Activated CD8-positive, alpha-beta memory T cell treated with anti-CD3 and anti-CD28 coated beads for 1 hour (primary cell): ENCODE measurements at places on chromosomes 7 and 10.

DNA sequence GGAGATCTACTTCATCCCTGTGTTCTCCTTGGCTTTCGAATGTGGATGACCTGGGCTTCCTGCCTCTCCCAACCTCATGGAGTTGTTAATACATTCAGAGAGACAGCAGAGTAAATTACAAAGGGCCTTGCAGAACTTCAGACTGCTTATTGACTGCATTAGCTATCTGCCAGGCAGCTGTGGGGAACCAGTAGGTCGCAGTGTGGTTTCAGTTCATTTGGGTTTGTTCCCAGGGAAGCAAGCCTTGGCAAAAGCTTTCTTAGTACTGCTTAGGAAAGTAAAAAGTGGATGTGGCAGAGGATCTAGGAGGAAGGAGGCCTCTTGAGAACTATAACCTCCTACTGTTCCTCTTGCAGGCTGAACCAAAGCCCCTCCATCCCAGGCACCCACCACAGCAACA is 9.2 kb downstream of the NPFFR1 start:
- no peak for DNase-seq

DNA sequence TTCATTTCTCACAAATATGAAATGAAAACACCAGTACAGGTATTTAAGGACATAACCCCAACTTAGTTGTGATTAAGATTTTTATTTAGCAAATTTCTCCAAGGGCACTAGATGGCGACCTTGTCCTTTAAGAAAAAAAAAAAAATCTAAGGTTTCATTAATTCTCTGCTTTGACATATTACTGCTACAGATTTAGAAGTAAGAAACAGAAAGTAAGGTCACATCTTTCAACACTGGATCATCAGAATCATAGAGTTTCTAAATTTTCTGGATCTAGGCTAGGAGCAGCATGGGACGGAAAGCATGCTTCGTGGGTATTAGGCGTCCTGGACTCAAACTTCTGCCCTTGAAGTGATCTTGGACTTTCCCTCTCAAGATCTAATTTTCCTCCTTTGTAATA is 85.5 kb upstream of the PRKG1 start:
- no peak for DNase-seq

GRCh38 chr7:879093-879492 is 2.7 kb downstream of the GET4 start:
- DNase-seq = no peak

DNA sequence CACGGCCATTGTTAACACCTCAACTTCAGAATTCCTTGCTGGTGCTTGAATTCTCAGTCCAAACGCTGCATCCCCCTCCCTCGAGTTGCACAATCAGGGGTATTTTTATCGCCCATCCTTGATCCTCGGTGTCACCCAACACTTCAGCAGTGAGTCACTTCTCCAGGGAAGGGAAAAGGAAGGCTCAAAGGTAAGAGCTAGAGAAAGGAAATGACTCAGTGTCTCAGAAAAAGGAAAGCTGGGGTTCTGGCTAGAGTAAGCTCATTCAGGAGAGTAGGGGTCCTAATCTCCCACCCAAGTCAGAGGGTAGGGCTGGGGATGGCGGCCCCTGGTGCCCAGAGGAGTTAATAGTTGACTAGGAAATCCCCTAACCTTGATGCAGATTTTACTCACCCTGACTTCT is 39.8 kb upstream of the TRIM8 start:
- no peak for DNase-seq

GRCh38 chr7:30469303-30469702 is 9.3 kb downstream of the NOD1 start:
- DNase-seq = no peak

DNA sequence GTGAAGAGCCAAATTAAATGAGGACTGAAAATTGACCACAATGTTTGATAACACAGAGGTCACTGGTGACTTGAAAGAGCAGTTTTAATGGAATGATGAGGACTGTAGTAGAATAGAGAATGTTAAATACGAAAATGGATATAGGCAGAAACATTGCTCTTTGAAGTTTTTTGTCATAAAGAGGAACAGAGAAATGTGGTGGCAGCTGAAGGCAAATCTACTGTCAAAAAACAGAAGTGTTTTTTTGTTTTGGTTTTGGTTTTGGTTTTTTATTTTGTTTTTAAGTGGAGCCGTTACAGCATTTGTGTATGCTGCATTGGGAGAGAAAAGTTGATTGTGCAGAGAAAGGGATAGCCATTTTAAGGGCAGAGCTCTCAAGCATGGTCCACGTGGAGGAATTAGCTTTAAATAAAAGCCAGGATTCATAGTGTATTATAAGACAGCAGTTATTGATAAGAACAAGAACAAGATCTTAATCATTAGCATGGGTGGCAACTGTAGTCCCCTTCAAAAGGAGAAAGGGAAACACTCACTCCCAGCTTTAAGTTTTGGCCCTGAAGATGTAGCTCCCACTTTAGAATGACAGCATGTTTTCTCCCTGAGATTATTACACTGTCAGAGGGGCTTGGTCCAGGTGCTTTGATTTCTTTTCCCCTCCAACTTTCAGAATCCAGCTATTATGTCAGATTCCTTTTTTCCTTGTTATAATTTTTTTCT is 156.7 kb upstream of the BET1 start:
- no peak for DNase-seq

DNA sequence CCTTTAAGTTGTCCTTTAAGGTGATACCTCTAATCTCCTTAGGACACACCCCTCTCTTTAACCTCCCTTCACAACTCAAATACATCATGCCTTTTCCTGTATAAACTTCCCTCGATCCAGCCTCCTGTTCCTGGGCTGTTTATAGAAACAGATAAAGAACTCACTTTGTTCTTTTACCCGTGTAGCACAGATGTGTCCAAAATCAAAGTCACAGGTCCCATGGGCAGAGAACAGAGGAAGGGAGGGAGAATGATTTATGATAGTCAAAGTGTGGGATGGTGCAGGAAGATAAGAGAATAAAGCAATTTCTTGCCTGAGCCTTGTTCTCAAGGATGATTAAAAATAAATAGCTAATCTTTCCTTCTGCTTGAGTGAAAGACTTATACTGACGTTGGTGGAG is 50.3 kb upstream of the CABCOCO1 start:
- DNase-seq = no peak

GRCh38 chr10:90787393-90788198 is 70.2 kb downstream of the HTR7 start:
- DNase-seq = no peak

DNA sequence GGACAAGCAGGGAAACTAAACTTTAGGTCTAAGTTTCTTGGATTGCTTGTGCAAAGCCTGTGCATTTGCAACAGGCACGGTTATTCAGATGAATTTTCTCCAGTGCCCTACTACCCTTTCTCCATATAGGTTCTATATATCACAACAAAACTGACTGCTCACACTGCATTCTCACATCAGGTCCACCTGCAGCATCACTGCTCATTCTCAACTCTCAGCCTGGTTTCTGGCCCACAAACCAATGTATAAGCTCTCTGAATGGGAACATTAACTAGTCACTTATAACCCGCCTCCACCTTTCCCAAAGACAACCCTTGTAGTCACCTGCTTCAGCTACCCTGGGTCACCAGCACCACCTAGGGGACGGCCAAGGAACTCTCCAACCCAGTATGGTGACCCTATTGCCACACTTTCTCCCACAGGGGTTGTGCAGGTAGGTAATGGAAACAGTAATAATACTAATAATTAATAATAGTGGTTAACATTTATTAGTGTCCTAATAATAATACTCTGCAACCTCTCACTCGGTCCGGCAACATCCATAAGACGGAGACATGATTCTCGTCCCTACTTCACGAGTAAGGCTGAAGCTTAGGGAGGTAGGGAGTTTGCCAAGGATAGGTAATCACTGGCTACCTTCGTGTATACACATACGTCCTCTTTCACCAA is 97.3 kb downstream of the CLEC2L start:
- peak; percentile 9 for DNase-seq

- DNase-seq = no peak
Measured at GRCh38 chr7:20661884-20662283, 46.4 kb downstream of the ABCB5 start.

DNA sequence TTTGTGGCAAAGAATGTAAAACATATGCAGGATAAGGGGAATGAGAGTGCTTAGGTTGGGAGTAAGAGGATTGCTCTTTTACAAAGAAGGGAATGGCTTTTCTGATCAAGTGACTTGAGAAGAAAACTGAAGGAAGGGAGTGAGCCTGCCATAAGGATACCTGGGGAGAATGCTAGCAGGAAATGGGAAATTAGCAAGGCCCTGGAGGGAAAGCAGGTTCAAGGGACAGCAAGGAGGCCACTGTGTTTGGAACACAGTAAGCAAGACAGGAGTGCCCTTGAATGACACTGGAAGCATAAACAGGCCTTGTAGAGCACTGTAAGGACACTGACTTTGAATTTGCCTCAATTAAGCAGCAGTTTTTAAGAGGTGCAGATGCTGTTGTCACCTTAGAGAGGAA is 1069.9 kb downstream of the DNAJB9 start:
- DNase-seq = no peak
